Keratinocyte (primary cell): ENCODE measurements at places on chromosomes 16 and 17. TPM values are rescaled to one million over a fixed set of nuclear protein-coding genes. Genes with fewer than 3 reads are reported as not detected.
A peak's percentile ranks its signal among the peaks of the same experiment; 100 is the strongest.

GRCh38 chr16:54657058-54657708, 273.5 kb upstream of the IRX5 start:
- DNase-seq, result peak; percentile 83

- DNase-seq, result no peak
Observed at GRCh38 chr16:1743376-1744337, 27.7 kb downstream of the NME3 start.

- no peak for DNase-seq
Observed at GRCh38 chr17:76369379-76369778, 15.0 kb upstream of the SPHK1 start.

The SHMT1 gene
- 11.7 to 15.7 TPM (median 14.6 TPM) in 3 replicates for polyA plus RNA-seq

- no peak for DNase-seq
Observed at GRCh38 chr16:886802-887731, 83.7 kb downstream of the LMF1 start.

DNA sequence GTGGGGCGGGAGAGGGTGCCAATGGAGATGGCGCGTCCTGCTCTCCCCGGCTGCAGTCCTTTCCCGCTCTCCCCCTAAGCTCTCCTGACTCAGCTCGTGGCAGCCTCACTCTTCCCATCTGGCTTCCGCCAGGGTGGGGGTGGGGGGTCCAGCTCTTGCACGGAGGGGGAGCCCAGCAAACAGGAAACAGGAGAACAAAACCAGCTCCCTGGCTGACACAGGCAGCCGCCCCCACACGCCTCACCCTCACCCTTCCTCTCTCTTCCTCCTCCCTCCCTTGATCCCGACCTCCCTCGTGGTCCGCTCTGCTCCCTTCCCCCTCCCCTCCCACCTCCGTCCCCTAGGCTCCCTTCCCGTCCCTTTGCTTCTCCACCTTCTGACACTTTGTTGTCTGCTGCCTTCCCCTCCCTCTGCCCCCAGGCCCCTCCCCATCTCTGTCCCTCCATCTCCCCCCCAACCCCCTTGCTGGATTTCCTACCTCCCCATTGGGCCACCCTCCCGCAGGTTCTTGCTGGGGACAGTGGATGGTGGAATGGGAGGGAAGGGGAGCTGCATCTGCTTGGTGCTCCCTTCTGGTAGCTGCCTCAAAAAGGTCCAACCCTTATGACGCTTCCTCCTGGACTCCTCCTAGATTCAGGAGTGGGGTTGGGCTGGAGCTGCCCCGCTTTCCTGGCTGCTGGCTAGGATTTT, 23.7 kb downstream of the ARHGAP23 start:
- no peak for DNase-seq

DNA sequence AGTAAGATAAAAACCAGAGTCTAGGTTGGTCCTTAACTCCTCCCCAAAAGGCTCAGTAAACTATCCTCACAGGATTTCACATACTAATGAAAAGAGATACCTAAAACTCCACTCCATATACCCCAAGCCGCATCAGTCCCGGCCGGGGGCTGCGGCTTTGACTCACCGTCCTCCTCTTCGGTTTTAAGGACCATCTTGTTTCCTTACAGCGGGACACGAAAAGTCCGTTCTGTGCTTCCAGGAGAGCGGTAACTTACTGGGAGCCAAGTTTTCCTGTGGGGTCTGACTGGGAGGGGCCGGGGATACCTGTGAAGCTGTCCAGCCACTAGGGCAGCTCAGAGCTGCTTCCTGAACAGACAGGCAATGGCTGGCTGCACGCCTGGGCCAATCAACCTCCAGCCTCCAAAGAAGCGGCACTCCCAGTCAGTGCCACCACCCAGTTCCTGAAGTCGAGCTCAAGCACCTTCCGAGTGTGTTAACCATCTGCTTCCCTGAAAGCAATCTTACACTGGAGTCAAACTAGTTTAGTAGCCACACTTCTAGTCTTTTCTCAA, 45.5 kb downstream of the CYTH1 start:
- DNase-seq, result peak; percentile 81

DNA sequence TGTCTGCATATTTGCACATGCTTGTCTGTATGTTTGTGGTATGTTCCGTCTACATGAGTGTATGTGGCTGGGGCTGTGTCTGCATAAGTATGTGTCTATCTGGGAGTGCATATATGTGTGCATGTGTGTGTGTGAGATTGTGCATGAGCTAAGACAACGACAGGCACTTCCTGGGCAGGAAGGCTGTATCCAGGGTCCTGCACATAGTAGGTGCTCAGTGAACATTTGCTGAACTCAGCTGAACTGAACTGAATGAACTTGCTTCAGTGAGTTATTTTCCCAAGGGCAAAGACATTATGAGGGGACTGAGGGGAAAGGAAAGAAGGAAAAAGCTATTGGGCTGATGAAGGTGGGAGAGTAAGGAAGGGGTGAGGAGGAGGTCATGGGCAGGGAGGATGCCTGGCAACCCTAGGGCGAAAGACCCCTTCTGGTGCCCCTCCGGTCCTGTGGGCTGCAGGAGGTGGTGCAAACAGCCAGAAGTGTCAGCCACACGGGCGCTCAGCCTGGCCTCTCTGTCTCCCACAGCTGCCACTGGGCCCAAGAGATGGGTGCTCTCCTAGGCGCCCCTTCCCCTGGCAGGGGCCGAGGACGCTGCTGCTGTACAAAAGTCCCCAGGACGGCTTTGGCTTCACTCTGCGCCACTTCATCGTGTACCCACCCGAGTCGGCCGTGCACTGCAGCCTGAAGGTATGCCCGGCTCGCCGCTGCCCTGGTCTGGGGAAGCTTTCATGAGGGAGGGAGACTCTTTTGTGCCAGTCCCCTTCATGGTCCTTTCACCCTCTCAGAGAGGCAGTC, 29.5 kb downstream of the ARHGAP23 start:
- no peak for DNase-seq

- DNase-seq, result no peak
Observed at GRCh38 chr17:17900615-17901520, 64.1 kb upstream of the SREBF1 start.

The MYL11 gene
- polyA plus RNA-seq, result 0.82 TPM in 1 of 3 replicates, not detected in the others

The MYCBPAP gene
- 5.1 to 9.5 TPM (median 9.0 TPM) in 3 replicates for polyA plus RNA-seq

DNA sequence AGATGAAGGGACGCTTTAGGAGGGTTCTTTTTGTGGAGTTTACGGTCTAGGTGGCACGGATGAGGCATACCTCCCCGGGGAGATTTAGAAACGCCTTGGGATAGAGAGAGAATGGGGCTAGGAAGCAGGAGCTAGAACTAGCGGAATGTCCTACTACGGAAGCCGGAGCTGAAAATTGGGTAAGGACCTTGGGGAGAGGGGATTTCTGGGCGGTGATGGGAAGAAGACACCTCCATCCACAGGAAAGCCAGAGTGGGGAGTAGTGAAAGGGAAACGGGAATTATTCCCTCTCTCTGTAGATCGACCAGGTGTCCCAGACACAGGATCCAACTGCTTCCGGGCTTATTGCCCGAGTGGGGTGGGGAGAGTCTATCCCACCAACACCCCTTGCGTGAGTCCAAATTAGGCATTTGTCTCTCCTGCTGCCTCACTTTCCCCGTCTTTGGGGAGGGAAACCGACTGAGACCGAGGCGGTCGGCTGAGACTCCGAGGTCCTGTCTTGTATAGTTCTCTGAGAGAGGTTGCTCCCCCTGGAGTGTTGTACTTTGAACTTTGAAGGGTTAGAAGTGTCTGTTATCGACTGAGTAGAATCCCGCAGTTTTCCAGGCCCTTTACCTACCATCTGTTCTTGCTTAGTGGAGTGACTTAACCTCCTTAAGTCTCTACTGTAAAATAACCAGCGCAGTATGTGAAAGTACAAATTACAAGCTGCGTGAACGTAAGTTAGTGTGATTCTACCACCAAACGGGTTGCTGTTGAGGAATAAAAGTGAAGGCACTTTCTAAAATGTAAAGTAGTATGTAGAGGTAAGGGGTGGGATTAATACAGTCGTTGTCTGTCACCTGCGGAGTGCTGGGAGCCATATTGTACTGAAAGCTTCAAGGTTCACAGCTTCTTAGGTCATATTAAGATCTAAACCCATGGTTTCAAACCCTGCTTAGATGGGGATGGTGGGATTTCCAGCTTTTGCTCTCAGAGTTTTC, 1.0 kb downstream of the RSPRY1 start:
- no peak for DNase-seq

DNA sequence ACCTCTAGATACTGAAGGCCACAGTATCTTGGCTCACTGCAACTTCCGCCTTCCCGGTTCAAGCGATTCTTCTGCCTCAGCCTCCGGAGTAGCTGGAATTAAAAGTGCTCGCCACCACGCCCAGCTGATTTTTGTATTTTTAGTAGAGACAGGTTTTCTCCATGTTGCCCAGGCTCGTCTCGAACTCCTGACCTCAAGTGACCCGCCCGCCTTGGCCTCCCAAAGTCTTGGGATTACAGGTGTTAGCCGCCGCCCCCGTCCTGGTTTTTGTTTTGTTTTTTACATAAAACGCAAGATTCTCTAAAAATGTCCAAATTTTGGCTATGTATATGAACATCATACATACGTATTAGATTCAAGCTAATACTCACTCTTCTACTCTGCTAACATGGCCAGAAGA, 2.0 kb upstream of the GGNBP2 start:
- no peak for DNase-seq

The ORC6 gene
- polyA plus RNA-seq, result 9.3 to 21.9 TPM (median 16.6 TPM) in 3 replicates

DNA sequence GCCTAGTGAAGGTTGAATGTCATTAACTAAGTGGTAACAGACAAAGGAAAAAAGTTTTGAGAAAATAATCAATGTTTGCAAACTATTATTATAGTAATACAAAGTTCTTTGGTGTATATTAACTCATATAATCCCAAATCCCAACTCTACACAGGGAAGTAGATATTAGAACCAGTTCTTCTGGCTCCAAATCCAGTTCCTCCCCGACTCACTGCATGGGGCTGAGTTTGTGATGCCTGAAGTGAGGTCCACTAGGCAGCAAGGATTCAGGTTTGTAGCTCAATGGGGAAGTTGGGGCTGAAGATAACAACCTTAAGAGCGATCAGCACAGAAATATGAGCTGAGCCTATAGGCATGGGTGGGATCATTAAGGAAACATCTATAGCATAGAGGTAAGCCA, 5.6 kb upstream of the SYNRG start:
- DNase-seq, result no peak

GRCh38 chr17:82449131-82449882, 1.2 kb downstream of the CYBC1 start:
- no peak for DNase-seq

DNA sequence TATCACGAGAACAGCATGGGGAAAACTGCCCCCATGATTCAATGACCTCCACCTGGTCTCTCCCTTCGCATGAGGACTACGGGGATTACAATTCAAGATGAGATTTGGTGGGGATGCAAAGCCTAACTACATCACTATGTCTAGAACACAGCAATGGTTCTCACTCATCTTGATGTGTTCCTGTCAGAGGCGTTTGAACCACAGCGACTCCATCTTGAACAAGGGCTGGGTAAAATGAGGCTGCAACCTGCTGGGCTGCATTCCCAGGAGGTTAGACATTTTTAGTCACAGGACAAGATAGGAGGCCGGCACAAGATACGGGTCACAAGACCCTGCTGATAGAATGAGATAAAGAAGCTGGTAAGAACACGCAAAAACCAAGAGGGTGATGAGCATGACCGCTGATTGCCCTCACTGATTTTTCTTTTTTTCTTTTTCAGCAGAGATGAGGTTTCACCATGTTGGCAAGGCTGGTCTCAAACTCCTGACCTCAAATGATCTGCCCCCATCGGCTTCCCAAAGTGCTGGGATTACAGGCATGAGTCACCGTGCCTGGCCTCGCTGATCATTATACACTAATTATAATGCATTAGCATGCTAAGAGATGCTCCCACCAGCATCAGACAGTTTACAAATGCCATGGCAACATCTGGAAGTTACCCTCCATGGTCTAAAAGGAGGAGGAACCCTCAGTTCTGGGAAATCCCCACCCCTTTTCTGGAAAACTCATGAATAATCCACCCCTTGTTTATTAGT, 3.0 kb upstream of the PPY start:
- no peak for DNase-seq

GRCh38 chr17:10614536-10615155, 42.5 kb downstream of the MYH3 start:
- no peak for DNase-seq

The KRT32 gene
- polyA plus RNA-seq, result 0.03 TPM in 1 of 3 replicates, not detected in the others

DNA sequence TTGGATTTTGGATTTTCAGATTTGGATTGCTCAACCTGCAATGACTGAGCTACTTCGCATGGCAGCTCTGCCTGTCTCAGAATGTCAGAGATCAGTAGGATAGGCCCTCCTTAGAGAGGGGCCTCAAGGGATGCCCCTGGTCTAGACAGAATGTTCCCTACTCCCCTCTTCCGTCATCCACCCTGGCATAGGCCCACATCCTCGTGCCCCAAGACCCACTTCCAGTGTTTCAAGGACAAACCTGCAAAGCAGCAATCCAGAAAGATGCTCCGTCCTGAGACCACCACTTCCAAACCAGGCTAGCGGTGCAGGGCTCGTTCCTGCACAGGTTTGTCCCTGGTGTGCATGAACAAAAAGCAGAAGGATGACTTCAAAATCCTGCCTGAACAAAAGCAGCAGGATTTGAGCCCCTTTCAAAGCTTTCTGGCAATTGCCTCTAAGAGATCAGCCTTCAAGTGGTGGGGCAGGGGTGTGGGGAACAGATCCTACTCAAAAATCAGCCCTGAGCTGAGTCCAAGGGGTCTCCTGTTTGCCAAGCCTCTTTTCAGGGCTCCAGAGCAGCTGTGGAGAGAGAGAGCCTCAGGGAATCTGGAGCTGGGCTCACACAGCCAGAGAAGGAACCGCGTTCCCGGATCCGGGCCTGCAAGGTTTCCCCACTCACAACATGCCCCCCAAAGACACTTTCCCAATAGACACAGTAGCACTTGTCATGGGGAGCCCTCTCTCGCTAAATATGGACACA, 121.1 kb downstream of the SOCS1 start:
- no peak for DNase-seq

DNA sequence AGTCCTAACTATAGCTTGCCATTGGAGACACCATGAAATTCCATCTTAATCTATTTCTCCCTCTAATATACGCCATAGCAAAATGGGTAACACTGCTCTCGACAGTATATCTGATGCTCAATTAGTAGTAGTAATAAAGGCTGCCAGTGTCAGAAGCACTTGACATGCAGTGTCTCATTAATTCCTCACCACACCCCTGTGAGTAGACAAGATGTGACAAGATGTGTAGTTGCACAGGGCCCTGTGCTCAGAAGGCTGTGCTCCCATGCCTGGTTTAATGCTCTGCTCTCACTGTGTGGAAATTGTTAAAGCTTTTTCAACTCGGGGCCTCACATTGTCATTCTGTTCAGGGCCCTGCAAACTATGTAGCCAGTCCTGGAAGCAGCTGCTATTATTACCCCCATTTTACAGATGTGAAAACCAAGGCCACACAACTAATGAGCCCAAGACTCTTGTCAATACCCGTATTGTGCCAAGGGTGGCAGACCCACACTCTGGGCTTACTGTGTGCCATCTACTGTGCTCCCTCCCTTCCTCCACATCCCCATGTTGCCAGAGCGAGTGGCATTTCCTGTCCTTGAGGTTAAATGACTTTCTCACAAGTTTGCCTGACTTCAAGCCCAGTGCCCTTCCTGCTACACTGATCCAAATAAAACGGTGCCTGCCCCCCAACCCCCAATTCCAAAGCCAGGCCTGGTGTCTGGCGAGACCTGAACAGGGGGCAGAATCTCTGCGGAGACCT, 287.3 kb upstream of the CCL2 start:
- no peak for DNase-seq

The CDYL2 gene
- 1.6 to 2.0 TPM (median 1.9 TPM) in 3 replicates for polyA plus RNA-seq
